ENCODE measurements at places on chromosomes 16 and 17. TPM values are rescaled to one million over a fixed set of nuclear protein-coding genes. Genes with fewer than 3 reads are reported as not detected.

GRCh38 chr17:11832401-11833137, 164.7 kb downstream of the ZNF18 start:
- DNase-seq, result no peak

DNA sequence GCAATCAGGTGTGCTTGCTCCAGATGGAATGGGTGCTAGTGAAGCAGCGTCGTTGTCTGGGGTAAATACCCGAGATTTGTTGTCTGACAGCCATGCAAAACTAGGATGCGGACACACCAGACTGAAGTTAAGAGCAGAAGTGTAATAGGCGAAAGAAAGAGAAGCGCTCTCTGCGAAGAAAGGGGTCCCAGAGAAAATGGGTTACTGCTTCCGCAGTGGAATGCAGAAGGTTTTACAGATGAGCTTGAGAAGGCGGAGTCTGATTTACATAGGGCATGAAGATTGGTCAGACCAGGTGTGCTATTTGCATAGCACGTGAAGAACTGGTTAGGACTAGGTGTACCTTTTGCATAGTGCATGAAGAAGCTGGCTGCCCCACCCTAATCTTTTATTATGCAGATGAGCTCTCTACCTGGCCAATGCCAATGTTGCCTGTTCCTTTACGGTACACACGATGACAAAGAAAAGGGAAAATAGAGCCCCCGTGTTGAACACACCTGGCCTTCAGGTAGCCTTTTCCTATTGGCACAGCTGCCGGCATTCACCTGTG, 32.0 kb upstream of the SNN start:
- no peak for DNase-seq

The PRR15L gene
- total RNA-seq, result not detected

The ARSG gene
- total RNA-seq, result 7.4 TPM

The NLRC5 gene
- 6.6 TPM for total RNA-seq
